ENCODE measurements at places on chromosomes 16 and 17.

GRCh38 chr16:85826686-85827247 lies 27.3 kb downstream of the COX4I1 start:
- no peak for DNase-seq

GRCh38 chr17:4596636-4597380 lies 12.5 kb downstream of the SMTNL2 start:
- DNase-seq, result no peak

DNA sequence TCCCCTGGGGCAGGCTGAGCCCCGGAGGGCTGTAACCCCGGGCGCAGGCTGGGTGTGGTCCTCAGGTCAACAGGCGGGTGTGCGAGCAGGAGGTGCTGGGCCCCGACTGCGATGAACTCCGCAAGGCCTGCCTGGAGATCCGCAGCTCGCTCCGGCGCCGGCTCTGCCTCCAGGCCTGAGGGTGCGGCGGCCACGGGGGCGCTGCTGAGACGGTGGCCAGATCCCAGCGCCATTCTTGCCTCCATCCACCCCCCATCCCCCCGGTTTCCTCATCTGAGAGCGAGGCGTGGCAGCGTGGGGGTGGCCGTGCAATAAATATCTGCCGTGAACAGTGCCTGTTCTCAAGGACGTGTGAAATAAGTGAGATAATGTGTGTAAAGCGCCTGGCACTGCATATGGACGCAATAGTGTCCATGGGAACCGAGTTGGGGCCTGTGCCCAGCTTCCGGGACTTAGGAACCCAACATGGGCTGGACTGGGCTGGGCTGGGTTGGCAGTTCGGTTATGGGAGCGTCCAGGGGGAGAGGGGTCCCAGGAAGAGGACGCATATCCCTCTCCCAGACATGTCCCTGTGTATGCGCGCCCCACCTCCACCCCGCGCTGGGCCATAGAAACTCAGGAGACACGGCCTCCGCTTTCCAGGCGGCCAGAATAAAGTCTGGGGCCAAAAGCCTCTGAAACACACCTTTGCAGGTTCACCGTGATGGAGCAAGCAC lies 15.0 kb downstream of the ZNF213 start:
- peak; percentile 53 for DNase-seq

DNA sequence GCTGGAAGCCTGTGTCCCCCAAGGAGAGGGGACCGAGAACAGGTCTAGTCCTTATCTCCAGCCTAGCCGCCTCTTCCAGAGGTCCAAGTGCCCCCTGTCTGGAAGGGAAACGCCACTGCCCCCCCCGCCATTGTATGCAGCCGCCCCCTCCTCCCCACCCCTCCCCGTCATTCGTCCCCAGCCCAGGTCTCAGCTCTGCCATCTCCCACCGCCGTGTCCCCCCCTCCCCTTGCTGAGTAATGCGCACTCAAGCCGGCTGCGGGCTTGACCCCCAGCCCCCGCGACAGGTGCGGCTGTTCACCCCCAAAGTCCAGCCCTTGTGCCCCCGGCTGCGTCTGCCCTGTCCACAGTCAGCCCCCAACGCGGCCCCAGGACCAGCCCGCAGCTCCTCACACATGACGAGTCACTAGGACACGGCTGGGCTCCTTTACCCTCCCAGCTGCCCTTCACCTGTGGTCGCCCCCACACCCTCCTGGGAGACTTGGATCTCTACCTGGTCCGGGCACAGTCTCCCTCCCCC lies 622 bp downstream of the GPRC5B start:
- no peak for DNase-seq

Measured in CD4-positive, alpha-beta T cell treated with Interferon gamma for 1 hour (primary cell).